Dermis blood vessel endothelial cell (primary cell): ENCODE measurements at places on chromosomes 2 and 18. TPM values are rescaled to one million over a fixed set of nuclear protein-coding genes. Genes with fewer than 3 reads are reported as not detected.
A peak's percentile ranks its signal among the peaks of the same experiment; 100 is the strongest.

FOXD4L1 gene
- 0.05 and 0.17 TPM in 2 replicates for total RNA-seq

LMAN1 gene
- 132 and 143 TPM in 2 replicates for total RNA-seq

DHRS9 gene
- 0.19 TPM in 1 of 2 replicates, not detected in the other for total RNA-seq

GRCh38 chr2:40466332-40466906 lies 14.5 kb upstream of the SLC8A1 start:
- no peak for DNase-seq

GRCh38 chr2:224173933-224174332 lies 134.8 kb upstream of the SERPINE2 start:
- DNase-seq: no peak

GRCh38 chr18:57004366-57005121 lies 142.3 kb upstream of the BOD1L2 start:
- DNase-seq: peak; percentile 76

GRCh38 chr2:55922291-55922907 lies 1.2 kb downstream of the EFEMP1 start:
- peak; percentile 74 for DNase-seq

DNA sequence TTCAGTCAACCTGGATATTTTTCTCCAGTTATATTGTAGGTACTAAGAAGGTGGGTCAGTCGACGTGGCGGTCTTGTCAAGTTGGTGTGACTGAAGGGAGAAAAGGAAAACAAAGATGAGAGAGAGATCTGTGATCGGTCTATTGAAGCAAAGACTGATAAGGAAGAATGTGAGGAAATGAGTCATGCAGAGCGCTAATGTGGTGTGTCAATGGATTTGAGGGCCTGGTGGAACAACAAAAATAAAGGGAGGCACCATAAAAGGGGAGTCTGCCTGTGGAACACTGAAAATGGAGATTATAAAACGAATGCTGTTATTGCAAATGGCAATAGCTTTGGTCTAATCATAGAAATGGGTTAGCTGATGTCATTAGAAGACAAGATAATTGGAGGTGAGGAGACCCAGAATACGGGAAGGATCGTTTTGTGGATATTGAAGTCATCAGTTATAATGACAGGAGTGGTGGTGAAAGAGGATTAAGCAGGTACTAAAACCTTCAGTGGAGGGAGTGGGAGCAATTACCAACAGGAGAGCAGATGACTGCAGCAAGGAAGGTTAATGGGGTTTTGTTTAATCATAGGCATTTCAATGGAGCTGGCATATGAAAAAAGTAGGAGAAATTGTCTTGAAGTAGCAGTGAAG lies 599.1 kb upstream of the FSHR start:
- DNase-seq: no peak

DNA sequence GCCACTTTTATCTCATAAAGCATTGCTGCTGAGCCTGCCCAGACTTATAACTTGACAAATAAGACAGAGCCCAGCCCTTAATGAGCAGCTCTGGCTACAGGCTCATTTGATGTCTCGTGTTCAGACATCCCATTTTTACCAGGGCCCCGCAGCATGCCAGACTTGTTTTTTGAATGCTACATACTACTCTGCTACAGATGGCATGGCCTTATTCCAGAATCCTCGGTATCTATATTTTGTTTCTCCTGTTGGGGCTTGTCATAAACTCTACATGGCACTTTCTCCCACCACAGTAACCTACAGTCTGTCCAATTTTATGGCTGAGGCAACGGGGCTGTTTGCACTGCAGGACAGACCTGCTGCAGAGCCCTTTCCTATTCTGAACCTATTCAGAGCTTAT lies 179.0 kb upstream of the DDX18 start:
- DNase-seq: no peak

DNA sequence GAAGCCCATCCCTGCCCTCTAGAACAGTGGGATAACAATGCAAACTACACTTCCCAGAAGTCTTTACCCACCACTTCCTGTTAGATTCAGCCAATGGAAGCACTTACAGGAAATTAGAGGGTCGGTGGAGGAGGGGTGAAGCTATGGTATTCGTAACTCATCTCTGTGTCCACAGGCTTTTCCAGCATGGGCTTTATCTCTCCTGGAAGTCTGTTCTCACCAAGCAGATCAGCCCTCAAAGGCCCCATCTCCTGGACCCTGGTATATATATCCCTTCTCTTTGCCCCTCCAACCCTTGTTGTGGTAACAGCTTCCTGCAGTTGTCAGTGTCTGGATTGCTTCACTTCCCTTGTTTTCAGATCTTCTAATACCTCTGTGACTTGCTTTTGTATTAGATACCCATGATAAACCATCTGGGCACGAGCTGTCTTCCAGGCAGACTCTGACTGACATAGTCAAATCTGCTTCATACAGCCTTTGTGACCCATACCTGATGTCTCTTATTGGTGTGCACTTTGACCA lies 475.0 kb upstream of the POU3F3 start:
- DNase-seq: no peak

GRCh38 chr18:74376523-74376922 lies 60.9 kb downstream of the C18orf63 start:
- no peak for DNase-seq
